ENCODE measurements at places on chromosomes 11 and 22.

DNA sequence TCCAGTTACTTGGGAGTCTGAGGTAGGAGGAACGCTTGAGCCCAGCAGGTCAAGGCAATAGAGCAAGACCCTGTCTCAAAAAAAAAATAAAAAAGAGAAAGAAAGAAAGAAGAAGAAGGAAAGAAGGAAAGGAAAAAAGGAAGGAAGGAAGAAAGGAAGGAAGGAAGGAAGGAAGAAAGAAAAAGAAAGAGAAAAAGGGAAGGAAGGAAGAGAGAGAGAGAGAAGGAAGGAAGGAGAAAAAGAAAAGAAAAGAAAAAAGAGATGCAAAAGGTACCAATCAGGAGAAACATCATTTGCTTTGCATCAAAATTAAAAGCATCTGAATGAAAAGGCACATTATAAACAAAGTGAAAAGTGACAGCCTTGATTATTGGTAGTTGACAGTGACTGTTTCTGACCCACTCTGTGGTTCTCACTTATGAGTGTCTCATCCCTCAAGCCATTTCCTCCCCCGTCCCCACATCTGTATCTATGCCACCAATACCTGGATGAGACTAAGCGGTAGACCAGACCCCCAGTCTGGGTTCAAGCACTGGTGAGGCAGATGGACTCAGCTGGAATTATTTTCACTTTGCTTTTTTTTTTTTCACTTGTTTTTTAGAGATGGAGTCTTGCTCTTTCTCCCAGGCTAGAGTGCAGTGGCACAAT lies 33.0 kb upstream of the XBP1 start:
- DNase-seq: no peak

GRCh38 chr11:12640355-12640754 lies 33.9 kb upstream of the TEAD1 start:
- no peak for DNase-seq

DNA sequence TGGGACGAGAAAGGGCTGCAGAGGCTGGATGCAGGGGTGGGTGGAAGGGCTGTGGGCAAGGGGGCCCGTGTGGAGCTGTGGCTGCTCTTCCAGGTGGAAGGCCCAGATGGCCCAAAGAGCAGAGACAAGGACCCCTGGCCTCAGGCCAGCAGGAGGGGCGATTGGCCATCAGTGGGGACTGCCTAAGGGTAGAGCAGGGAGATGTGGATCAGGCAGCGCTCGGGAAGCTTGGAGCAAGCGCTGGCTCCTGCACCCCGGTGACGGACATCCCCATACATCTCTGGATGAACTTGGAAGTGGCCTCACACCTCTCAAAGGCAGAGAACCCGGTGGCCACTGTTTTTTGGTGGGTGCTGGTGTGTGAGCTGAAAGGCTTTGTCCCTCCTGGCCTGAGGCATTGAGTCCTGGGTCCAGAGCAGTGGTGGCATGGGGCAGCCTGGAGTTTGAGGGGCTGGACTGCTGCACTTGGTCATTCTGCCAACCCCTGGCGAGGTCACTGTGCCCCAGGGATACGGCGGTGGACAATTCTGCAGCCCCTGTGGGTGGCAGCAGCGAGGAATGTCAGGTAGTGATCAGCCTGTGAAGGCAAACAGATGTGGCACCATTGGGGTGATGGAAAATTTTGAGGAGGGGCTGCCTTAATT lies 5.9 kb downstream of the FRMD8 start:
- no peak for DNase-seq

DNA sequence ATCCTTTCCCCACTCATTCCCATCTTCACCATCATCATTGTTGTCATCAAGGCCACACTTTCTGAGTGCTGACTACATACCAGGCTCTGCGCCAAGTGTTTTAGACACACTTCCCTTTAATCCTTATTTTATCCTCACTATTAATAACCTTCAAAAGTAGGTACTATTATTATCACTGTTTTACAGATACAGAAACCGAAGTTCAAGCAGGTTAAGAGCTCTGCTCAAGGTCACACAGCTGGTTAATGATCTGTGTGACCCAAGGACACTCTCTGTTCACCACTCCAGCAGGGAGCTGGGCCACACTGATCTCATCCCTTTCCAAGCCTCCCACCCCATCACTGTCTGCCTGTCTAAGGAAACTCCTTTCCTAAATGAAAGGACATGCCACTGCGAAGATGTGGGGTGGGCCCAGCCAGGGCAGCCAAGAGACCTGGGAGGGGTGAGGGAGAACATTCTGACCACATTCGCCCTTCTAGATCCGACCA lies 17.2 kb upstream of the TSKU start:
- no peak for DNase-seq

GRCh38 chr22:41920271-41920976 lies 5.5 kb upstream of the SHISA8 start:
- no peak for DNase-seq

GRCh38 chr11:102186551-102187191 lies 76.4 kb downstream of the YAP1 start:
- DNase-seq: no peak

DNA sequence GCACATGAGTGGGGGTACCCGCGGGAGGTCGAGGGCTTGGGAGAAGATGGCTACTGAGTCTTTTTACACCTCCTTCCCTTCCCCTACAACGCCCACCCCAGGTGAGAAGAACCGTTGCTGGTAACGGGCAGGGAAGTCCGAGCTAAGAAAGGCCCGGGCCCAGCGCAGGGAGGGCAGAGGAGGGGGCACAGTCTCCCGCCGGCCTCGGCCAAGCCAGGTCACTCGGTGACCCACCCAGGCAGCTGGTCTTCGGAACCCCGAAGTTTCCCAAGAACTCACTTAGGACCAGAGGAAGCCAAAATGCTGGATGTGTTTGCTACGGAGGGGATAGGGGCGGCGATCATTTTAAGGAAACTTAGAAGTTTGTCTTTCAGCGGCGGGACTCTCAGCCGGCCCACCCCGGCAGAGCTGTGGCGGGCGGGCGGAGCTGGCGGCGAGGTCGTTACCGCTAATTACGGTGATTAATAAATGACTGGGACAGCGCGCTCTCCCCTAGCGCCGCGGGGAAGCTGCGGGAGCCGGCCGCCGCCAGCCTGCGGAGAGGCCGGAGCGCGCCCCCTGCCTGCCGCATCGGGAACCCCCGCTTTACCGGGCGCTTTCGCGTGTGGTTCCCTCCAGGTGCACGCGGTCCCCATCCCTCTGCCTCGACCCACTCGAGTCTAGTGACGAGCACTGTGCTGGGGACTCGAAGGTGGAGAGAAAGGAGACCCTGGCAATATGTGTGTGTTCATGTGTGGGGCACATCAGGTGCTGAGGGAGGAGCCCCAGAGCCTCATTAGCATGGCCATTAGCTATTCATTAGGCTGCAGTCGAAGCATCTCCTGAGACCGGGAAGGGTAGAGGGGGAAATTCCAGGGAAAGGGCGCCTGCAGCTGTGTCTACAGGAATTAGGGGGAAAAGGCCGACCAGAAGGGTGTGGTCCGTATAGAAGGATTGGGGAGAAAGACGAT lies 945 bp downstream of the ROBO3 start:
- no peak for DNase-seq

- DNase-seq: peak; percentile 28
These were observed 463 bp downstream of the TMEM126B start for GRCh38 chr11:85628771-85629341.

DNA sequence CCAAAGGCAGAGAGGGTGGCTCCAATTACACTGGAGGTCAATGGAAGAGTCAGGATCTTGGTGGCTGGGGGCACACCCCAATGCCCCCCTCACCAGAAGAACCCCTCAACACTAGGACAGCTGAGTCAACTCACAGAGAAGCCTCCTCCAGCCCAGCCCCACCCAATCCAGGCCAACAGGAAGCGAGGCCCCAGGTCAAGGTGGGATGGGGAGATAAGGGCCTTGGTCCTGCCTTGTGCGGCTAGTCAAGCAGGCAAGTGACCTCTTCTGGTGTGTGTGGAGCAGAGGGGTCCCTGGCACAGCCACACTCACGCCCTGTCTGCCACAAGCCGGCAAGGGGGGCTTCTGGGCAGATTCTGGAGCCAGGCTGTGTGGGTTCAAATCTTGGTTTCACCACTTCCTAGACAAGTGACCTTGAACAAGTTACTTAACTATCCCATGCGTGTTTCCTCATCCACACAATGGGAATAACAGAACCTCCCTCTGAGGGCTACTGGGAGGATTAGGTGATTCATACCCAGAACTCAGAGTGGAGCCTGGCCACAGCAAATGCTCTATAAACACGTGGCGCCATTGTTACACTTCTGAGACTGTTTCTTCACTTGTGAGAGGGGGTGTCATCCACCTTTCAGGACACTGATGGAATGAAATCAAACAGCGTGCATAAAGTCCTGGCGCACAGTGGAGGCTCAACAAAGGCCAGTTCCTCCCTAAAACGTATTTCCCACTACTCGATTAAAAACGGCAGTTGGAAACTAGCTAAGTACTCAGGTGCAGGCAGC lies 3.2 kb downstream of the TTLL12 start:
- DNase-seq: no peak

- DNase-seq: peak; percentile 46
These were observed 737.2 kb downstream of the LRRC4C start for GRCh38 chr11:40722179-40722795.

DNA sequence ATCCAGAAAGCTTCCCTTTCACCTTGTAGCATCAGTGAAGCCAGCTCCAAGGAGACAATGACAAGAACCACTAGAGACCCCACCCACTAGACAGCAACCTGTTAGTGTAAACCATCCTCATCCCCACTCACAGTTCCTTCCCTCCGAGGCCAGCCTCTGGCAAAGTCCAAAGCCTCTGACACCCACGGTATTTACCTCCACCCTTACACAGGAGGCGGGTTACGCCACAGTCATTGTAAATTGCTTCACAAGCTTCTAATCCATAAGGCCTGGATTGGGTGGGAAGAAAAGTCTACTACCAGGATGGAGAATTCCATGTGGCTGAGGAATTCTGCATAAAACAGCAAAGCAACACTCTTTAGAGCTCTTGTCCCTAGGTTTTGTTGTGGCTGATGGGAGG lies 287.4 kb downstream of the BUD13 start:
- no peak for DNase-seq

DNA sequence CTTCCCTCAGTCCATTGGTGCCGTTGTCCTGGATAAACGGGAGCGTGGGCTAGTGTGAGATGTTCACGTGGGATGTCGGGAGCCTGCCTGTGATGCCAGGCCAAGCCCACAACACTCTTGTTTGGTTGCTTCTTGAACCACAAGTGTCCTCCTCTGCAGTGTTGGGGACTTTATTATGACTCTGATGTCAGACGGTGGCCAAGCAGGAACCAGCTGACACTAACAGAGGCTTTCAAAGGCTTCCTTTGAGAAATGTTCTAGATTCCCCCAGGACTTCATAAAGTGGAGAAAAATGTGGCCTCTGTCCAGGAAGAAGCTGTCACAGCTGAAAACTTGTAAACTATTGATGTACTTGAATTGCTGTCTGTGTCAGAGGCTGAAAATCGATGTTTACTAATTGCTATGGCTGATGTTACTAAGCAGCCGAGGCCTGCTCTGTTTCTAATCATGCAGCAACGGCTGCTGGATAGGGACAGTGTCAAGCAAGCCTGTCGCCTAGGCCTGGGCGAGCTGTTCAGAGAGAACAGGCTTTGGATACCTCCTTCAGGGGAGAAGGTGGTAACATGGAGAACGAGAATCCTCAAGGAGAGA lies 131.7 kb downstream of the TBC1D22A start:
- no peak for DNase-seq

- peak; percentile 65 for DNase-seq
These were observed 20.8 kb upstream of the ZBED5 start for GRCh38 chr11:10878408-10879214.

- no peak for DNase-seq
These were observed 25.9 kb downstream of the PTDSS2 start for GRCh38 chr11:475941-476340.

DNA sequence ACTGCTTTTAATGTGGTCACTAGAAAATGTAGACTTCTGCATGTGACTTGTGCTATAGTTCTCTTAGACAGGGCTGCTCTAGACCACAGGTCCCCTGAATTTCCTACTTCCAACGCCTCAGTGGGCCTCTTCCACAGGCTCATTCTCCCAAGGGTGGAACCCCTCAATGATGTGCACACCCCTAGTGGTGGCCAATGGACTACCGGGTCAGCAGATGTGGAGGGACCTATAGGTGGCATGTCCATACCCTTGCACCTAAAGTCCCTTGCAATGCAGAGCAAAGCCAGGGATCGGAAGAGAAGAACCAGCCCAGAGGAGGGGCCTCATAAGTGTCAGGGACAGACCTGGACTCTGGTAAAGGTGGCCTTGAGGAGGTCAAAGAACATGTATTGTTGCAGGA lies 20.0 kb downstream of the MMP13 start:
- DNase-seq: no peak

DNA sequence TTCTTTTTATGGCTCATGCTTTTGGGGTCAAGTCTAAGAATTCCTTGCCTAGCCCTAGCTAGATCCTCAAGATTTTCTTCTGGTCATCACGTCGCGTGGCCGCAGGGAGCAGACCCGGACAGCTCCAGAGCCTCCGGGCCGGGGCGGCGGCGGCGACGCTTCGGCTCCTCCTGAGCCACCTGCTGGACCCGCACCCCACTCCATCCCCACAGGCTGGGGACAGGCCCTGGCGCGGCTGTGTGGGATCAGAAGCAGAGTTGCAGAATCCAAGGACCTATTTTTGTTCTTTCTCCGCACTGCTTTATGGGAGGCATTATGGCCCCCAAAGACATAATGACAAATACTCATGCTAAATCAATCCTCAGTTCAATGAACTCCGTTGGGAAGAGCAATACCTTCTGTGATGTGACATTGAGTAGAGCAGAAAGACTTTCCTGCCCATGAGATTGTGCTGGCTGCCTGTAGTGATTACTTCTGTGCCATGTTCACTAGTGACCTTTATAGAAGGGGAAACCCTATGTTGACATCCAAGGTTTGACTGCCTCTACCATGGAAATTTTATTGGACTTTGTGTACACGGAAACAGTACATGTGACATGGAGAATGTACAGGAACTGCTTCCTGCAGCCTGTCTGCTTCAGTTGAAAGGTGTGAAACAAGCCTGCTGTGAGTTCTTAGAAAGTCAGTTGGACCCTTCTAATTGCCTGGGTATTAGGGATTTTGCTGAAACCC lies 12.4 kb upstream of the SCARF2 start:
- DNase-seq: no peak

GRCh38 chr11:83970061-83970671 lies 684.0 kb upstream of the CCDC90B start:
- DNase-seq: no peak

- peak; percentile 55 for DNase-seq
These were observed 21.3 kb upstream of the MYH9 start for GRCh38 chr22:36409056-36409455.

DNA sequence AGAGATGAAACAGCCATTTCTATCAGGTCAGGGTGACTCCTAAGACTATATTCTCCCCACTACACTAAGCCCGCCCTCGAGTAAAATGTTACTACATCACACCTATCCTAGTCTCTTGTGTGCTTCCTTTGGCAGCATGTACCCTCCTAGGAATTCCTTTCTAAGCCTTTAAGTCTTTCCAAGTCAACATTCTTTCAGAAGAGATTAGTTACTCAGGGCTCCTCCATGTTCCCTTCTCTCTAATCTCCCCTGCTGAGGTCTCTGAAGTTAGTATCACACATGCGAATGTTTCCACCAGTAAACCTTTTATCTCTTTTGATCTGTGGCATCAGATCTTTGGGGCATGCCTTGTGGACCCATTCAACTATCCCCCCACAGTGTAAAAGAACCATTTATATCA lies 873.7 kb upstream of the FAT3 start:
- no peak for DNase-seq

GRCh38 chr22:48015701-48016100 lies 1253.3 kb downstream of the TBC1D22A start:
- DNase-seq: no peak

- no peak for DNase-seq
These were observed 76.5 kb downstream of the LRRC4C start for GRCh38 chr11:41382927-41383326.

Data from SW480 (cell line).